ENCODE measurements at places on chromosomes 7 and 10.

DNA sequence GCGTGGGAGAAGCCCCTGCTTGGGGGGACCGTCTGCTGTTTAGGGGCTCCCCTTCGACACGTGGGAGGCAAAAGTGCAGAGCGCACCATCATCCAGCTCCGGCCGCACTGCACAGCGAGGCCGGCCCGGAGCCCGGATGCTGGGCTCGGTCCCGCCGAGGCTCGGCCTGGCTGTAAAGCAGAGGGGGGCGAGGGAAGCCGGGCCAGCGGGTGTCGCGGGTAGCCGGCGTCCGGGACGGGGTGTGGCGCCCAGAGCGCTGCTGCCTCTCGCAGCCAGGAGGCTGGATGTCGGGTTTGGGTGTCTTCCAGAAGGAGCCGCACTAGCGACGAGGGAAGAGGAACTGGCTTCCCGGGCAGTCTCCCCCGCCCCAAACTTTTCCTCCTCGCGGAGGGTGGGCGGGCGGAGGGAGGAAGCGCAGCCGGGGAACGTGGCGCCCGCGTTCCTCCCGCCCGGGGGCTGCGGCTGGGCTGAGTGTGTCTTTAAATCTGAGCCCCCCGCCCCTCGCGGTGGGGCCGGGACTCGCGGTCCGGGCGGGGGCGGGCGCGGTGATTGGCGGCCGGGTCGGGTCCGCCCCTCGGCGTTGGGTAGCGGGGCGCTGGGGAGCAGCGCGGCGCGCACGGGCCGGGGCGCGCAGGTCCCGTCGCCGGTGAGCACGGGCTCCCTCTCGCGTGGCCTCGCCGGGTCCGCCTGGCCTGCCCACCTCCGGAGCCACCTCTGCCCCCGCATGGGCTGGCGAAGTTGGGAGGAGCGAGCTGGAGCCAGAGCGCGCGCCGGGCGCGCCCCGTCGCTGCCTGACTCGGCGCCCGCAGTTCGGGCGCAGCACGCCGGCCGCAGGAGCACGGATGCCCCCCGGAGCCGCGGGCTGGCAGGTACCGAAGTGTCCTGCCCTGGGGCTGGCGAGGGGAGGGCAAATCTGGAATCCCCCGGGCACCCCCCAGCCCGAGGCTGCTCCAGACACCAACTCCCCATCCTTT, at the start of gene PALD1:
Gene PALD1, plus strand, starts transcription at position 577 of the 974 bp plus-strand sequence. CDS start 47,185 bp downstream, outside the sequence.
- no peak for DNase-seq

DNA sequence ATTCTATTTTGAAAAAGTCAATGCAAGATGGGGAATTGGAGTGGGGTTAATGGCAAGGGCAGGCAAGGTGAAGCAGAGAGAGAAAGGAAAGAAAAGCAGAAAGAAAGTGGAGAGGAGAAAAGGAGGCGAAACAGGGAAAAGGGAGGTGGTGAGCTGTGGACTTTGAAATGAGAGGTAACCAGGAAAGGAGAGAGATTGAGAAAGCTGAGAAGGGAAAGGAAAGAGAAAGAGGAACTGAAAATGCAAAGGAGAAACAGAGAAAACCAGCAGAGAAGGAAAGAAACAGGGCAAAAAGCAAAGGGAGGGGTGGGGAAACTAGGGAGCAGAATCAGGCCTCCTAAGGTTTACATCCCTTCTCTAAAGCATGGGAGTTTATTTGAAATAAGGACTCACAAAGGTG, 72.5 kb upstream of the TPK1 start:
- DNase-seq: no peak

DNA sequence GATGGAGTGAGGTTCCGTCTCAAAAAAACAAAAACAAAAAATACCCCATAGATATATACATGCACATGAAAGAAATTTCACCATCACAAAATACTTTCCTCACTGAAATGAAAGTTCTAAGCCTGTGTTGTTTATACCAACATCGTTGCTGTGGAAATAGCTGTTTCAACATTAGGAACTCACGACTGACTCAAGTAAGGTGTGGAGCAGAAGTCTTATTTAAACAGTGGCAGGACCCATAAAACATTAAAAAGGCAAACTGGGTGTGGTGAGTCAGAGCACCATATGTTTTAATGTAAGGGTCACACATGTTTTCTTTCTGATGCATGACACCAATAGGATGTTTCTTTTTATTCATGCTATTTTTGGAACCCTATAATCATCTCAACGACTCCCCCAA, 48.3 kb downstream of the BAIAP2L1 start:
- DNase-seq: no peak

- no peak for DNase-seq
These were observed 125.0 kb upstream of the AKR1E2 start for GRCh38 chr10:4701016-4701415.

DNA sequence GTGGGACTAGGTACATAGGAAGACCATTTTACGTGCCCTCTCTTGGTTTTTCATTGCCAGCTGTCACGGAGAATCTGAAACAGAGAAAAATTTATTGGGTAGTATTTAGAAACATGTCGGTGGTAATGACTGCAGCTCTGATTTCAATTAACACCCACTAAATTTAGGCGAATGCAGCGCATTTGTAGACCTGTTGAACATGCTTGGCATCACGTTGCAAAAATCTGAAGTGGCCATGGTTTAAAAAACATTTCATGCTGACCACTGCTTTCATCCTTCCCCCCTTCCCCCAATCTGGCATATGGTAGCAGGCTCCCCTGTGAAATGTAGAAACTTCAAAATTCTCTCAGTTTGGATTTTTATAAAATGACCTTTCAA, 34.0 kb downstream of the LRMDA start:
- no peak for DNase-seq

GRCh38 chr7:148722340-148723165, 23.9 kb downstream of the CUL1 start:
- DNase-seq: no peak

GRCh38 chr10:104057717-104058116, 28.0 kb downstream of the COL17A1 start:
- DNase-seq: no peak

GRCh38 chr7:52695973-52696595, 339.3 kb upstream of the POM121L12 start:
- DNase-seq: no peak

DNA sequence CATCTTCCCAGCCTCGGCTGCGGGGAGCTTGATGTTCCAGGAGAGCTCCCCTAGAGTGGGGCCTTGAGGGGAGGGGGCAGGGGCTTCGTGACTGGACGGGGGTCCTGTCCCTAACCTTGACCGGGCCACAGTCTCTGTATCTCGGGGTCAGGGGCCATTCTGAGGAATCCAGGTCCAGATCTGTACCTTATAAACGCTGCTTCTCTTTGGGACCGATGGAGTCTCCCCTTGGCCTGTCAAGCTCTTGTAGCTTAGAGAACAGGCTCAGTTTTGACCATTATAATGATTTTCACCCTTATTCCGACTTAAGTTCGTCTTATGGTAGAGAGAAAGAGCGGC, 831 bp downstream of the ZKSCAN5 start:
- no peak for DNase-seq

GRCh38 chr7:108409146-108409545, 47.1 kb downstream of the NRCAM start:
- DNase-seq: no peak

DNA sequence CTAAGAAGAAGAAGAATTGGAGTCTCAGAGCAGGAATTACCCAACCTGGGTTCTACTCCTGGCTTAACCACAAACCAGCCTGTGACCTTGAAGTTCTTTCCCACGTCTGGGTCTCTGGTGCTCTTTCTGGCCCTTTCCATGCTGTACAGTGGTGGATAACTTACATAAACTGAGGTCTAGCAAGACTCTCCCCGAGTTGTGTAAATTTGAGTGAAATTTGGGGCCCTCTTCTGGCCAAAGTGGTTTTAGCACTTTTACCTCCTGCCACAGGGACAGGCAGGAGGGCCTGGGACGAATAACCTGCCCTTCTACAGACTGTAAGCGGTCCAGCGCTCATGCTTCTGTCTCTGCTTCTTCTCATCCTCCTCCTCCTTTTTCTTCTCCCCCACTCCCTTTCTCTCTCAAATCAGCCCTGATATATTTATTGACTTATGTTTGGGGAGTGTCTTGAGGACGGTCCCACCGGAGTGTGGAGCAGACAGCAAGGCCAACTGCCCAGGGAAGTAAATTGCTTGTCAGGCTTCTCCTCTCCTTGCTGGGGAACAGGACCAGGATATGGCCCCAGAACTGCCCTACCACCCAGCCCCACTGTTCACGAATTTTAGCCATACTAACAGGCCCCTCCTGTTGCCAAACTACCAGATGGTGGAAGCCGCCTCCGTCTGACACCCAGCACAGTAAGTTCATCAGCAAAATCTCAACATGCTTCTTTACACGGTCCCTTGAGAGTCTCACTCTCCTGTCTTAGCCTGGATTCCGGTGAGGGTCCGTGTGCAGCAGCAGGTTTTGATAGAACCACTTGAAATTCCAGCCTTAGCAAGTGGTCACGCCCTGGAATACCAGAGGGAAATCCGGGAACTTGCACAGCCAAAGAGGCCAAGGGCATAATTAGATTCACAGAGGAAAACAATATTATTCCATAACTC, 4.0 kb upstream of the SH3PXD2A start:
- DNase-seq: no peak

- no peak for DNase-seq
These were observed 6.1 kb downstream of the BICC1 start for GRCh38 chr10:58518775-58519174.

- DNase-seq: no peak
These were observed 68.7 kb upstream of the KLF6 start for GRCh38 chr10:3853547-3854303.

DNA sequence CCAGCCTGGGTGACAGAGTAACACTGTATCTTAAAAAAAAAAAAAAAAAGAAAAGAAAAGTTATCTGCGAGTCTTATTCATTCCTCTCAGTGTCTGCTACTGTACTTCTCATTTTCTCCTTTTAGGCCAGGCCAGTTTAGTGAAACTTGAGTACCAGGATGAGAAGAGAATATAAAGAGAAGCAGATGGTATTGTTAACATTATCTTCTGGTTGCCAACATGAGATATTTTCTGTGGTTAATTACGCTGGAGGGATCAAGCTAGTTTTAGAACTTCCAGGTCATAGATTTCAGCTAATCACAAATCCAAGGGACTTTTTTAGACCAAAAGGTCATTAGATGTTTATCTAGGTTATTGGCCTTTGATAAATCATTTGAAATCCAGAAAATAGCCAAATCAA, 252.6 kb upstream of the SMIM30 start:
- DNase-seq: no peak

DNA sequence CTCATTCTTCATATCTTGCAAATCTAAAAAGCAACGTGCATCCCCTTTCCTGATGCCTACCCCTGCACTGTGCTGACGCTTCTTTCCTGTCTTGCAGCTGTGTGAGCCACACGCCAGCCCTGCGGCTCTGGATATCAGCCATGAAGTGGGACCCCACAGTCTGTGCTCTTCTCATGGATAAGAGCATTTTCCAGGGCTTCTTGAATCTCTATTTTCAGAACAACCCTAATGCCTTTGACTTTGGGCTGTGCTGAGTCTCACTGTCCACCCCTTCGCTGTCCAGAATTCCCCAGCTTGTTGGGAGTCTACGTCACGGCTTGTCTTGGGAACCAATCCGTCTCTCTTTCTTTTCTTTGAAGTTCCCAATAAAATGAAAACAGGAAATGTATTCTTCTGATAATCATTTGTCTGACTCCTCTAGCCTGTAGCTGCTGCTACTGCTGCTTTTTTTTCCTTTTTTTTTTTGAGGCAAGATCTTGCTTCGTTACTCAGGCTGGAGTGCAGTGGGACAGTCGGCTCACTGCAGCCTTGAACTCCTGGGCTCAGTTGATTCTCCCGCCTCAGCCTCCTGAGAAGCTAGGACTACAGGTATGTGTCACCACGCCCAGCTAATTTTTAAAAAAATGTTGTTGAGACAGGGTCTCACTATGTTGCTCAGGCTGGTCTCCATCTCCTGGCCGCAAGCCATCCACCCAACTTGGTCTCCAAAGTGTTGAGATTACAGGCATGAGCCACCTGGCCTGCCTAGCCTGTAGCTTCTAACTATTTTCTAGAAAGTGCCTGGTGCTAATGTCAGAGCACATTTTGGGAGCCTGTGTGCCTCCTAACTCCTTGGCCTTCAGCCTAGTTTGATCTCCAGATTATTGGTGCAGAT, 30.3 kb downstream of the GSTO2 start:
- DNase-seq: no peak

GRCh38 chr10:16585103-16585502, 63.4 kb upstream of the C1QL3 start:
- no peak for DNase-seq

GRCh38 chr7:100211342-100211780, 8.4 kb upstream of the PVRIG start:
- no peak for DNase-seq

DNA sequence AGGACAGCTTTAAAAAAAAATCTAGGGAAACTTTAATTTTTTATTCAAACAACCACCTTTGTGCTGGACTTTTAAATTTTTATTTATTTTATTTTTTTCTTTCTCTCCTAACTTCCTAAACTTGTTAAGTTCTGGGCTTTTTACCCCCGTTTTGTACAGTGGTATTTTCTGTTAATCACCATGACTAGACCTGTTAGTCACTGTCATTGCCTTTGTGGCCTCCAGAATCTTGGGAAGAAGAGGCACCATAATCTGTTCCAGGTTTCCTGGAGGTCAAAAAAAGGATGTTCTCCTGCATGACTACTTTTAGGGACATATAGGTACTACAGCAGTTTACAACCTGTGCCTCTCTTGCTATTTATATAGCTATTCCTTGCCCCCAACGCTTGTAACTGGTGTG, 31.1 kb upstream of the DDX50 start:
- DNase-seq: no peak

DNA sequence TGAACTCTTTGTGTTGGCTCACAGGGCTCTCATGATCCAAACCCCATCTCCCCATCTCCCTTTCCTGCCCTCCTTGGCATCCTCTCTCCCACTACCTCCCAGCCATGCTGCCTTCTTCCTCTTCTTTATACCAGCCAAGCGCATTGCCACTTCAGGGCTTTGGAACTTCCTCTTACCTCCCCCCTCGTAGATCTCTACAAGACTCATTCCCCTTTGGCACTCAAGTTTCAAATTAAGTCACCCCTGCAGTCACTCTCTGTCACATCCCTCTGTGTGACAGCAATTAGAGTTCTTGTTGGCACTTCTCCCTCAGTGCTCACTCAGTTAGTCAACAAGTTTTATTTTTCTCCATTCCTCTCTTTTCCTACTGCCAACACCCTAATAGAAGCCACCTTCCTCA, 20.8 kb upstream of the NRP1 start:
- DNase-seq: no peak

DNA sequence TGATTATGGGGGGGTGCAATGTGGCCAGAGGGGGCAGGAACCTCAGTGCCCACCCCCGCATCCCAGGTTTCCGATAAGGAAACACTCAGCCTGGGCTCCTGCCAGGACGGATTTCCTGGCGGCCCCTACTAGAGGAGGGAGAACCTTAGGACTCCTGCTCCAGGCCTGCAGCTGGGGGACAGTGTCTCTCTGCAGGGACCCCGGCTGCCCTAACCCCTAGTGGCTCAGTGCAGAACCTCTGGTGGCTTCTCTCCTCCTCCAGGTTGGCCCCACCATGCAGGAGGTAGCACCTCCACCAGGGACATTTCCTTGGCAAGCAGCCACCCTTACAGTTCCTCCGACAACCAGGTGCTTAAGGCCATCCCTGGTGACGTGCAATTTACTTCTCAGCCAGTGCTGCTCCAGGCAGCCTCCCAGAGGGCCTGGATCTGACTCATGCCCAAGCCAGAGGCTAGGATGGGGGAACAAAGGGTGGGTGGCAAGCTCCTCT, 31.9 kb downstream of the SH2B2 start:
- no peak for DNase-seq

- DNase-seq: no peak
These were observed 144.9 kb downstream of the HGF start for GRCh38 chr7:81624650-81625631.

- DNase-seq: no peak
These were observed 227.3 kb upstream of the SP8 start for GRCh38 chr7:21013765-21014539.

GRCh38 chr7:41834805-41835694, 132.2 kb upstream of the INHBA start:
- DNase-seq: no peak

GRCh38 chr7:30585675-30586074, 9.0 kb upstream of the GARS1 start:
- no peak for DNase-seq
